ENCODE measurements at places on chromosomes 1 and 21.

DNA sequence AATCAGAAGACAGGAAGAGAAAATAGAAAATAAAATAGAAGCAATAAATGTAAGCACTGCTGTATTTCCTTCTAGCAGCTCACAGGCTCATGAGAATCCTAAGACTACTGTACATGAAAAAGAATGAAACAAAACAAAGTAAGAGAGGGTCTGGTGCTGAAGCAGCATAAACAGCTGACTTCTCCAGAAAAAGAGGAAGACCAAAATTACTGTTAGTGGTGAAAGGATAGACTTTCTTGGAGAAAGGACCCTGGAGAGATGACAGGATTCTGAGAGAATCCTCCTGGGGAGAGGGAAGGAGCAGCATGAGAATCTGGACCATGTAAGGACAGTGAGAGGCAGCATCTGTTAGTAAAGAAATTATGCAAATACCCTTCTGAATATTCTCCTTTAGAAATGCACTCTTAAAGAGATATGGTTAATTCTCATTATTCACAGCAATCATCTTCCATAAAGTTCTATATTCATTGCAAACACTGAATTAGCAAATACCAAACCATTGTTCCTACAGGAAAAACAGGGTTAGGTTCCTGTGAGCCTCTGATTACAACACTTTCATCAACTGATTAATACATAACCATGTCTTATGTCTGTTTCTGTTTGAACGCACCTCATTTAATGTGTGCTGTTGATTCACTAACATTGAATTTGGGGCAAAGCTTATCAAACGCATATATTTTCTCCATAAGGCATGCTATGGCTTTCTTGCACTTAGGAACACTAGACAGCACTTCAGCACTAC, 17.0 kb downstream of the SLC25A24 start:
- no peaks in the 10 kb centered on the region for H3K36me3 ChIP-seq
- no peak overlapping the region for H3K4me3 ChIP-seq
- no peaks in the 10 kb centered on the region for H3K27me3 ChIP-seq
- H3K27ac ChIP-seq: no peak overlapping the region

DNA sequence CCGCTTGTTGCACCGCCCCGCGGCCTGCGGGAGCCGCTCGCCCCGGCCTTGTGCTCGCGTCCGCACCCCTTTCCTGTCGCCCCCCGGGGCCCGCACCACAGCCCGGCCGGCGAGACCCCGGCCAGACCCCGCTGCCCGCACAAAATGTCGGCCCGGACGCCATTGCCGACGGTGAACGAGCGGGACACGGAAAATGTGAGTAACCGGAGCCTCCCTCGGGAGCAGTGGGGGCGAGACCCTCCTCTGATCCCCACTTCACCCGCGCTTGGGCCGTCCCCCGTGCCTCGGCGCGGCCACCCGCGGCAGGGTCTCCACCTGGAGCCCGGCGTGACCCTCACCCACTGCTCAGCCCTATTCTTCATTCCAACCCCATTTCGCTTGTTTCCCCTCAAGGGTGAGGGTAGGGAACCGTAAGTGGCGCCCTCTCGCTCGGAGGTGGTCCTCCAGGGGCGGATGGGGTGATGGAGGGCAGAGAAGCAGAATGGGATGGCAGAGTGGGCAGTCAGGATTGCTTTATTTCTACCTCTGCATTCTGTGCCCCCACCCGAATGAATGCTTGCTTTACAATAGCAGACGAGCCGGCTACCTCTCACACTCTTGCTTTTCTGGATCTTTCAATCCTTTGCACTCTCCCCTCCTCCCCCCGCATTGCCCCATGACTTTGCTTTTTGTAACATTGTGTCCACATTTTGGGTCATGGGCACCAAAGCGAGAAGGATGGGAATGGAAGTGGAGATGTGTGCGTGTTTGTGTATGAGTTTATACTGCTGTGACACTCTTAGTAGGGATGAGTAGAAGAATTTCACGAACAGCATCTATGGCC, 954 bp downstream of the MARK1 start:
- H3K27ac ChIP-seq: no peak overlapping the region
- H3K4me3 ChIP-seq: peak overlapping the region; percentile 55
- no peak for DNase-seq
- peaks cover 10% of the 10 kb centered on the region for H3K27me3 ChIP-seq
- H3K4me1 ChIP-seq: no peaks in the 10 kb centered on the region
- no peaks in the 10 kb centered on the region for H3K36me3 ChIP-seq

GRCh38 chr1:78447086-78447485, 43.7 kb upstream of the PTGFR start:
- H3K27me3 ChIP-seq: no peaks in the 10 kb centered on the region
- no peaks in the 10 kb centered on the region for H3K4me1 ChIP-seq

- peaks cover 21% of the 10 kb centered on the region for H3K4me1 ChIP-seq
- DNase-seq: peak; percentile 76
- peaks cover 20% of the 10 kb centered on the region for H3K36me3 ChIP-seq
- no peaks in the 10 kb centered on the region for H3K27me3 ChIP-seq
Measured at GRCh38 chr1:8862528-8862927, 16.0 kb downstream of the ENO1 start.

DNA sequence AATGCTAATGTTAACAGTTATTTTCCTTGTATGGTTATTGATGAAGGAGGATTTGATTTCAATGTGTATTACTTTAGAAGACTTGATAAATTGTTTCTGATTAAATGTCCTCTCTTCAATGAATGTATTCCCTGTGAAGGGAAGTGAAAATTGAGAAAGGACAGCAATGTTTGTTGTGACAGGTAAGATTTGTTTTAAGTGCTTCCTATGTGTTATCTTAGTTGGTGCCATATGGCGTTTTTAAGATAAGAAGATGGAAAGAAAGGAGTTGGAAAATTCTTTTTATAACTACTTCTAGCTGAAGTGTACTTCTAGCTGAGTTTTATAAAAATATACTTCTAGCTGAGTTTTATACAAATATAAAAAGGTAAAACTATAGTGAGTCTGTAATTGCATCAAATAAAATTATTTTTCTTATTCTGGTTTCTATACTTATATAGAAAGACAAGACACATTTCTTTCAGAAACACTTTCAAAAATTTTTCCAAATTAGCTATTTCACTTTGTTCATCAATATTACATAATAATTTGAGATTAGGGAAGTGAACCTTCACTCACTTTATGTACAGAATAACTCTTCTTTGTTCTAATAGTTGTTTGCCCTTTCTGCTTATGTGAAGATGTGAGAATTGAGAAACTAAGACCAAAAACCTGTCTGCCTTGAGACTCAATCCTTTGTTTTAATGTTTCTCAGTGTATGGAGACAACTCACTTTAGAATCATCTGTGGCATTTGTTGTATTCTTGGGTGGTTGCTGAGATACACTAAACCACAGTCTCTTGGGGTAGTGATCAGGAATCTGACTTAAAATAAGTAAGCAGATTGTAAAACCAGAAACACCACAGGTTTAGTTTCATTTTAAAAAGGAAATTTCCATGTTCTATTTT, 382.9 kb upstream of the B3GALT2 start:
- no peak overlapping the region for H3K27ac ChIP-seq
- H3K4me3 ChIP-seq: no peak overlapping the region
- no peak for DNase-seq
- no peaks in the 10 kb centered on the region for H3K36me3 ChIP-seq
- H3K4me1 ChIP-seq: no peaks in the 10 kb centered on the region

DNA sequence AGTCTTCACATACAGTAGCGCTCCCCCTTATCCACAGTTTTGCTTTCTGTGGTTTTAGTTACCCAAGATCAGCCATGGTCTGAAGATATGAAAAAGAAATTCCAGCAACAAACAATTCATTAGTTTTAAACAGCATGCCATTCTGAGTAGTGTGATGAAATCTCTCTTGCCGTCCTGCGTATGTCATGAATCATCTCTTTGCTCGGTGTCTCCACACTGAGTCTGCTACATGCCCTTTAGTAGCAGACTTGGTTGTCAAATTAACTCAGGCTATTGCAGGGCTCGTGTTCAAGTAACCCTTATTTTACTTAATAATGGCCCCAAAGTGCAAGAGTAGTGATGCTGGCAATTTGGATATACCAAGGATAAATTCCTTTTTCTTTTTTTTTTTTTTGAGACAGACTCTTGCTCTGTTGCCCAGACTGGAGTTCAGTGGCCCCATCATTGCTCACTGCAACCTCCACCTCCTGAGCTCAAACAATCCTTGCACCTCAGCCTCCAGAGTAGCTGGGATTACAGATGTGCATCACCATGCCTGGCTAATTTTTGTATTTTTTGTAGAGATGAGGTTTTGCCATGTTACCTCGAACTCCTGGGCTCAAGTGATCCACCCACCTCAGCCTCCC, 22.6 kb downstream of the PHACTR4 start:
- no peaks in the 10 kb centered on the region for H3K36me3 ChIP-seq
- no peaks in the 10 kb centered on the region for H3K4me1 ChIP-seq
- DNase-seq: no peak
- H3K4me3 ChIP-seq: no peak overlapping the region
- H3K27ac ChIP-seq: no peak overlapping the region
- no peaks in the 10 kb centered on the region for H3K27me3 ChIP-seq
